ENCODE measurements at places on chromosomes 7 and 10. TPM values are rescaled to one million over a fixed set of nuclear protein-coding genes. Genes with fewer than 3 reads are reported as not detected.

DNA sequence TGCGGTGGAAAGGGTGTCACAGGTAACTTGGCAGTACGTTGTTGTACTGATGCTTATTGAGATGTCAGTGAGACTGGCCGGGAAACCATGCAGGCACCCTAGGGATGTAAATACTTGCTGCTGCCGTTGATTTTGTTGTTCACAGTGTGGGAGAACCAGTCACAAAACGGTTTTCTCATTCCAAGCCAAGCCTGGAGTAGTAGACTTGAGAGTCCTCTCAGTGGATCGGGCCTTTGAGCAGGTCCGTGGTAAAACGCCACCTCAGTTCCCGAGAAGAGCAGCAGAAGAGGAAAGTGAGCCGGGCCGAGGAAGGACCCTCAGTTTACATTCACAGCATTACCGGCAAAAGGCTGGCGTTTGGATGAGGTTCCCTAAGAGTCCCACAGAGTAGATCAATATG lies 1.1 kb downstream of the JAKMIP3 start:
- DNase-seq, result no peak

DNA sequence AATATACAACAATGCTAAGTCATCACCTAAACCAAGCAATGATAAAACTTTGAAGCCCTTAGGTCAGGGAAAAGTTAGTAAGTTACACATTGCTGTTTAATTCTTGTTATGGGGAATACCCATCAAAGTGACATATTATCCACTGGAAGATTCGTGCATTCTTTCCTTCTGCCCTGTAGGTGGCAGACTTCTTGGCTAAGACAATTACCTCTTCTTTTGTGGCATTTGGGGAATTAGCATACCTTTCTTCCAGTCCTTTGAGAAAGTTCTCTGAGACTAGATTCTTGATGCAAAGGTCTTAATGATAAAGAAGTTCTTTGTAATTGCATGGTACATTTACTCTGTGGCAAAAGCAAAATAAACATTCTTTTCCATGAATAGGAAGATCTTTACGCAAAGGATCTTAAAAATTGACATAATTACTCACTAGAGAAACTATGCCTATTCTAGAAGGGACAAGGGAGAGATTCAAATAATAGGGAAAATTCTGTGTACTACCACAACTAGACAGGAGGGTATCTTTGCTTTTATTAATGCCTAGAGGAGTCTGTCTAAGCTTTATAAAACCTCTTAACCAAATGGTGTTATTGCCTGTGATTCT lies 395.9 kb downstream of the GRM8 start:
- DNase-seq, result peak; percentile 2

Gene MKI67
- polyA plus RNA-seq, result 26.5 TPM

Gene PSMC2
- 107 TPM for polyA plus RNA-seq

Gene PDK4
- 13.6 TPM for polyA plus RNA-seq

GRCh38 chr10:74262856-74263255 lies 111.8 kb downstream of the ADK start:
- no peak for DNase-seq

DNA sequence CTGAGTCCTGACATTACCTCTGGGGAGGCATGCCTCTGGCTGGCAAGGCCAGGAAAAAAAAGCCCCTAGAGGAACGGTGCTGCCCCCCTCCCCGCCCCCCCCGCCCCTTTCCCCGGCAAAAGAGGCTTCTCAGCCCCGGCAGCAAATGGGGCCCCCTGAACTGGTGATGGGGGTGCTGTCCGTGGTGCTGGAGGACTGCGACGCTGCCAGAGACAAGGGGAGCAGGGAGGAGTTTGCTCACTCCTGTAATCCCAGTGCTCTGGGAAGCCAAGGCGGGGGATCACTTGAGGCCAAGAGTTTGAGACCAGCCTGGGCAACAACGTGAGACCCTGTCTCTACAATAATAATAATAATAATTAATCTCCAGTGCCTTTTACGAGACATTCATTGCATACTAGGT lies 23.7 kb downstream of the SRRM3 start:
- DNase-seq, result peak; percentile 11

GRCh38 chr7:130356121-130356875 lies 11.7 kb downstream of the CPA5 start:
- no peak for DNase-seq

DNA sequence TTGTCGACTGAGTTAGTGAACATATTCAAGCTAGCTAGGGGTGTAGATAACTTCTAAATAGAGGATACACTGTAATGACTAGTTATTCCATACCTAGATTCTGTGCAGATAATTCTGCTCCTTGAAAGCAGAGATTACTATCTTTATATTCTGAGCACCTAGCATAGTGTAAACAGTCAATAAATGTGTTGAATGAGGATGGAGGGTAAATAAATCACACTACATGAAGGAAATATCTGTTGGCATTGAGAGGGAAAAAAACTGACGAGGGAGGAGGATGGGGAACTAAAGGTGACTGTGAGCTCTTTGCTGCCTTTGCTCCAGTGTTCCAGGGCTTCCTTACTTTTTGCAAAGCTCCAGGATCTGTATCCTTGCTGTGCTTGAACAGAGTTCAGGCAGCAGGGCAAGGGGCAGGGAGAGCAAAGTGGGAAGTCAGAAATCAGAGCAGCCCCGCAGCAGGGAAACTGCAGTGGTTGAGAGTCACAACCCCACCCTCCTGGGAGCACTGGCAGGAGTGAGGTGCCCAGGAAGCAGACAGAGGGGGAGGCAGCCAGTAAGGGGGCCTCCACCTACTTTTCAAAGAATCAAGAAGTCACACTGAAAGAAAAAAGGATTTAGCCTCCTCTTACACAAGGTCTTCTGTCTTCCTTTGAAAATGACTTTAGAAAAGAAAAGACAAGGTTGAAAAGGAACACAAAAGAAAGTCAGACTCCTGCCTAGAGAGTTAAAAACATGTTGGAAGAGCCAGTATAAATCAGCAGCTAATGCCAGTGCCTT lies 71.8 kb upstream of the LRRN3 start:
- DNase-seq, result peak; percentile 71

DNA sequence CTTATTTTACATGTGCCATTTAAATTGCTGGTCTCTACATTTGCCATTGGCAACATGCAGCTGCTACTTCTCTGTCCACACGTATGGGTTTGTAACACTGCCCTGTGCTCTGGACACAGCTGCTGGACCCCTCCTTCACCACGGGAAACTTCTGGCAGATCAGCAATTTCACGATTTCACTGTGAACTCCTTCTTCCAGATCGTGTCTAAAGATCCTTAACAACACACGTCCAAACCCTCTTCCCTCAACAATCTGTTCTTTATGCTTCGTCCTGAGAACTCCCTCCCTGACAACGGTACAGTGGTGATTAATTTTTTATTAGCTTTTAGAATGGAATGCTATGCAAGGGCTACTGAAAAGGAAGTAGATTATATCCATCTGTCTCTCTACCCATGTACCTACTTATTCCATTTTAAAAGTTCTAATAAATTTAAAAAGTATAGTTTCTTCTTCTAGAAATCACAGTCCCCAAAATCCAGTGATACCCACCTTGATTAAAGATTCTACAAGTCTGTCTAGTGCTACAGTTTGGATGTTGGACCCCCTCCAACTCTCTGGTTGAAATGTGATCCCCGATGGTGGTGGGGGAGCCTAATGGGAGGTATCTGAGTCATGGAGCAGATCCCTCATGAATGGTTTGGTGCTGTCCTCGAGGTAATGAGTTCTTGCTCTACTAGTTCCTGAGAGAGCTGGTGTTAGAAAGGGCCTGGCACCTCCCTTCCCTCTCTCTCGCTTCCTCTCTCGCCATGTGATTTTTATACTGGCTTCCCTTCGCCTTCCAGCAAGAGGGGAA lies 81.0 kb downstream of the KIAA1549 start:
- no peak for DNase-seq

DNA sequence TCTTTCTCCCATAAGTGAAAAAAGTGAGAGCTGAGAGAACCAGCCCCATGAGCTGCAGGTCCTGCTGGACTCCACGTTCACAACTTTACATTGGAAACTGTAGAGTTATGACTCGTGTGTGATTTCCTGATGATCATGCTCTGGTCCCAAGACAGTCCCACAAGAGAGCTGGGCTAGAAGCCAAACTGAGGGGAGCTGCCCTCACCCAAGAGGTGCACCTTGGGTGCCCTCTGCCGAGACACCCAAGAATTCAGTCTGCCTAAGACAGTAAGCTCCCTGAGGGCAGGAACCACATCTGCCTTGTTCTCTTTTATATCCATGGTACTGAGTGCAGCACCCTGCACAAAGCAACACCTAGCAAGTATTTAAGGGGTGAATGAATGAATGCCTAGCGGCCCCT lies 112.8 kb upstream of the SFMBT2 start:
- DNase-seq, result no peak

GRCh38 chr7:133517766-133518165 lies 264.9 kb downstream of the EXOC4 start:
- DNase-seq, result no peak

- DNase-seq, result no peak
These were observed 2.7 kb downstream of the YWHAG start for GRCh38 chr7:76356115-76356514.

Gene FAM25G
- polyA plus RNA-seq, result not detected

Gene FAM25C
- polyA plus RNA-seq, result not detected

Gene MYO1G
- polyA plus RNA-seq, result 2.2 TPM

GRCh38 chr10:63684257-63684936 lies 163.2 kb downstream of the REEP3 start:
- DNase-seq, result no peak

DNA sequence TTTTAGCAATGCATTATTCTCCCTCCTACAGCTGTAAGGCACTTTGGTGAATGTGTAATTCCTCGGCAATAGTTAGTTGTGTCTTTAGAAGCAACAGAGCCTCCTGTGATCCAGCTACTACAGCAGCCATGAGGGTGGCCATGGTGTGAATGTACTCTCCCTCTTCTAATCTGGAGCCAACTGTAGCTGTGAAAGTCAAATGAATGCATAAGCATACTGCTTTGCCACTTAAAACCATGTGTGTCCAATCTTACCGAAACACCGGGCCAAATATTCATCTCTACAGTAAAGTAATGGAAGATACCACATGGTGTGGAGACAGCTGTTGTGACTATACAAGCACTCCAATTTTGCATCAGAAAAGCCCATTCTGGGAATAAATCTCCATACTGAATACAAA lies 195.0 kb downstream of the DNAJC1 start:
- no peak for DNase-seq

- DNase-seq, result no peak
These were observed 991.5 kb downstream of the NRG3 start for GRCh38 chr10:82866424-82867020.

Gene ZP3
- 2.9 TPM for polyA plus RNA-seq

- peak; percentile 60 for DNase-seq
These were observed 855 bp upstream of the PALD1 start for GRCh38 chr10:70477661-70478162.

GRCh38 chr7:74376256-74377036 lies 77.3 kb upstream of the GTF2IRD1 start:
- no peak for DNase-seq

Gene FXYD4
- polyA plus RNA-seq, result not detected

Gene AGR3
- polyA plus RNA-seq, result 213 TPM

- DNase-seq, result no peak
These were observed 589.4 kb upstream of the MBL2 start for GRCh38 chr10:53361936-53362335.

Data from large intestine (tissue), 12 donors.